ENCODE measurements at places on chromosomes 11 and 22.

- DNase-seq: no peak
Measured at GRCh38 chr11:13168271-13168670, 109.3 kb upstream of the BMAL1 start.

GRCh38 chr11:2713661-2714462 is 14.1 kb upstream of the KCNQ1OT1 start:
- DNase-seq: no peak

DNA sequence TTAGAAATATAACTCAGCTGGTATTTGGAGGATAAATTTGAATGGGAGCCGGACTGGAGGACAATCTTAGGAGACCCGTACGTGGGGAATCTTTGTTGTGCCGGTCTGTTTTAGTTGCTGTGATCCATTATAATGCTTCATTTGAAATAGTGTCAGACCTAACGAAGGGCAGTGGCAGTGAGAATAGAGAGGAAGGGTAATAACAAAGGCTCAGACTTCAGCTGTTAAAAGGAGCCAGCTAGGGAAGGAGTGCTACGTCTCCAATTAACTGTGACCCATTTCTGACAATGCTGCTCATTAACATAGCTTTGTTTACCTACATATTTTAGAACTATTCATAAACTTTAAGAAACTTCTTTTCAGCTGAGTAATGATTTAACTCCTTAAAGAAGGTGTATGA is 246.9 kb downstream of the OPCML start:
- DNase-seq: no peak

- no peak for DNase-seq
Measured at GRCh38 chr11:97015327-97015726, 625.5 kb downstream of the JRKL start.
